ENCODE measurements at places on chromosomes 6 and 20.
A peak's percentile ranks its signal among the peaks of the same experiment; 100 is the strongest.

- DNase-seq = no peak
Measured at GRCh38 chr20:37697314-37697713, 3.5 kb downstream of the CTNNBL1 start.

- DNase-seq = no peak
Measured at GRCh38 chr6:156952401-156952800, 175.2 kb downstream of the ARID1B start.

GRCh38 chr6:154408891-154409500 is 52.4 kb upstream of the IPCEF1 start:
- no peak for DNase-seq

DNA sequence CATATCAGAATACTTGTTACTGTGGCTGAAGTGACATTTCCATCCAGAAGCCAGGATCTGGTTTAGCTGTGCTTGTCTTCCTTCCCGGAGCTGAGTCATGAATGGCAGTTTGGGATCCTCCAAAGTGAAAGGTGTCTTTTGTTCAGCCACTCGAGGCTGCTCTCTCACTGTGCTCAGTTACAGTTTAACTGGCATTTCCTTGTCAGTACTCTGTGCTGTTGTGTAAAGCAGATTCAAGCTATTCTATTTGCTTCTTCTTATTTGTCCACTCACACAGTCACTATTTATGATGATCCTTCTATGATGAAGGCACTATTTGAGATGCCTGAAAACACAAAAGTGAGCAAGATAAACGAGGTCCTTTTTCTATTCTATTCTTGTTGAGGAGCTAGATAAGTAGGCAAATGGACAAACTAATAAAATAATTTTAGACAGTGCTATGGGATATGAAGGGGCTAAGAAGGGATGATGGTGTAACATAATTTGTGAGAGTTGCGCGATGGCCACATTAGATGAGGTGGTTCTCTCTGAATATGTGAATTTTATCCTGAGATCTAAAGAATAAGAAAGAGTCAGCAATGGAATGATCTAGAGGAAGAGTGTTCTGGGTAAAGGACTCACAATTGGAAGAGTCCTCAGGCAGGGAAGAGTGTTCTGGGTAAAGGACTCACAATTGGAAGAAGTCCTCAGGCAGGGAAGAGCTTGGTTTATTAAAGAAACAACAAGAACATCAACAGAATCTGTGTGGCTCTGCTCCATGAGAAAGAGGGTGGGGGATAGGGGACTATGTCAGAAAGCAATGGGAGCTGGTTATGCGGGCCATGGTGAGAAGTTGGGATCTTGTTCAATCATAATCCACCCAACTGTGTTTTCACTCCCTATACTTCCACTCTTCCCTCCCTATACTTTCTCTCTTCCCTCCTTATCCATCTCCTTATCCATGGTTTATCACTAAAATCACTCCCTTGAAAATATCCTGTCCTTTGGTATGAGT is 40.1 kb downstream of the CYP24A1 start:
- no peak for DNase-seq

GRCh38 chr20:25012616-25013189 is 20.2 kb upstream of the APMAP start:
- DNase-seq = no peak

- no peak for DNase-seq
Measured at GRCh38 chr6:78390066-78390465, 477.3 kb upstream of the IRAK1BP1 start.

DNA sequence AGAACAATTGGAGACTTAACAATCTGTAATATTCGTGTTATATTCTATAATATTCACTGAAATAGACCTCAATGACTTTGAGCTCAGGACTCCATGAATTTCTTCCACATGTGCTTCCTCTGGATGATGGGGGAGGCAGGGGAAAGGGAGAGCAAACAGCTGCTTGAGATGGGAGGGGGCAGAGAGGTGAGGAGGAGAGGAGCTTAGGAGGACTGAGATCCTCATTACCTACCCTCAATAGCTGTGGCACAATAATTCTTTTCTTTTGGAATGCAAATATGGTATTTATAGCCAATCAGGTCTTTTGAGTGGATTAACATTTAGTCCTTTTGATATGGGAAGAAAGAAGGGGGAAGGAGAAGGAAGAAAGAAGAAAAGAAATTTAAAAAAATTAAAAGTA is 64.1 kb upstream of the ZNF217 start:
- no peak for DNase-seq

- no peak for DNase-seq
Measured at GRCh38 chr6:114323784-114324183, 19.0 kb downstream of the HS3ST5 start.

GRCh38 chr6:132525866-132526265 is 12.2 kb upstream of the TAAR9 start:
- DNase-seq = no peak

- DNase-seq = no peak
Measured at GRCh38 chr6:12010635-12011275, 1.4 kb upstream of the HIVEP1 start.

GRCh38 chr20:37969949-37970855 is 63.1 kb downstream of the TTI1 start:
- DNase-seq = no peak

DNA sequence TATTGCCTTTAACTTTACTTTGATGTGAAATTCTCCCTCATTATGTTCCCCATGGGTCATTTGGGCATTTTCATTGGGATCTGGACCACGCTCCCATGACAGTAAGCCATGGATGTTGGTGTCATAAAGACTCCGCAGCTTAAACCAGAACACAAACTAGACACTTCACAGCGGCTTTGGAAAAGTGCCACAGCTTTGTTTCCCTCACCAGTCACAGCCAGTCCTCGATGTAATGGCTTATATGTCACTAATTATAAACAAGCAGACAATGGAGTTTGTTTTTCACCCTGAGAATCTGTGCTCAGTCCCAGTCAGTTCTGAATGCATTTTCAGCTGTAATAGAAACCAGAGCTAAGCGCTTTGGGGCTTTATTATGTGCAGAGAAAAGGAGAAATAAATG is 23.2 kb upstream of the DAAM2 start:
- no peak for DNase-seq

DNA sequence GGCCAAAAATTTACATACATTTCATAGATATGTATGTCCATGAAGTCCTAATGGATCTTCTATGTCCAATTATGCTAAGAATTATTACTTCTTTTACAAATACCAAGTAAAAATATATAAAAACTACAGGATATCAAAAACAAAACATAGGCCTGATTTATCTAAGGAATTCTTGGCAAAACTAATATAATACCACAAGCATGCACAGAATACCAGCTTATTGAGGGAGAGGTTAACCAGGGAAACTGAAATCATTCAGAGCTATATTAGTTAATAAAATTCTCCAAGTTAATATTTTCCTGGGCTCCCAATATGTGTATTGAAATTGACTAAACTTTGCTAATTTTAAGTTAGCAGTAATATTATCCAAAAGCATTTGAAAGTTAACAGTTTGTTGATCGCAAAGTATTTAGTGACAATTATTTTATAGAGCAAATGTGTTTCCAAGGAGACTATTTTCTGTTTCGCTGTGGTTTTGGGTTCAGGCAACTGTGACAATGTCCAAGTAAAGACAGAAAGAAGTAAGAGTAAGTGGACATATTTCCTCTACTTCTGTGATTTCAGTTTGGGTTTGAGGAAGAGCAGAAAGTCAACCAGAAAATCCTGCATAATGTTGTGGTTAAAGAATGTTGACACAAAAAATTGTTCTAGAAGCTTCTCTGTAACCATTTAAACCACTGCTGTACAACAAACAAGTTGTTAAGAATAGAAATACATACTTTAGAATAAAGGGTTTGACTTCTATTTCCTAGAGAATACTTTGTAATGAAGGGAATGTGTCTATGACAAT is 167.4 kb downstream of the COL21A1 start:
- no peak for DNase-seq

- DNase-seq = no peak
Measured at GRCh38 chr6:134614606-134615485, 296.9 kb upstream of the SGK1 start.

DNA sequence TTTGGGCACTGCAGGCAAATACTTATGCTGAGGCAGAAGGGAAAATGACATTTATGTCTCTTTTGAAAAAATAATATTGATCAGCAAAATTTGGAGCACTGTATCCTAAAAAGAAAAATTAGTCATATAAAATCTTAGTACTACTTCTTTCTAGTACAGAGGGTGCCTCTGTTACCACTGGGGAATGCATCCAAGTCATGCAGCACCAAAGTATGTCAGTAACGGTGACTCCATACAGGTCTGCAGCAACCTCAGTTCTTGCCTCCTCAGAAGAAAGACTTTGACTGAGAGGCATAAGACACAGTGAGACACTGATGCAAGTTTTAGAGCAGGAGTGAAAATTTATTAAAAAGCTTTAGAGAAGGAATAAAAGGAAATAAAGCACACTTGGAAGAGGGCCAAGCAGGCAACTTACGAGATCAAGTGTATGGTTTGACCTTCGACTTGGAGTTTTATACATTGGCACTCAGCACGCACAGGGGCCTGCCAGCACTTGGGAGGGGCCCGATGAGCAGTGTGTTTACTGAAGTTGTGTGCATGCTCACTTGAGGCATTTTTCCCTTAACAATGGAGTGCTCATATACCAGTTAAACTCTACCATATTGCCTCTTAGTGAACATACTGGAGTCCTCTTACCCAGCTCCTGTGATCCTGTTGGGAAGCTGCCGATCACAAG is 1244.8 kb downstream of the EPHA7 start:
- no peak for DNase-seq

GRCh38 chr6:33776186-33776585 is 12.7 kb downstream of the LEMD2 start:
- no peak for DNase-seq

GRCh38 chr20:34215711-34216381 is 25.4 kb upstream of the ASIP start:
- DNase-seq = peak; percentile 72

- no peak for DNase-seq
Measured at GRCh38 chr6:128929869-128930268, 46.9 kb downstream of the LAMA2 start.

- DNase-seq = peak; percentile 37
Measured at GRCh38 chr20:4811661-4812181, 90.0 kb downstream of the PRND start.

DNA sequence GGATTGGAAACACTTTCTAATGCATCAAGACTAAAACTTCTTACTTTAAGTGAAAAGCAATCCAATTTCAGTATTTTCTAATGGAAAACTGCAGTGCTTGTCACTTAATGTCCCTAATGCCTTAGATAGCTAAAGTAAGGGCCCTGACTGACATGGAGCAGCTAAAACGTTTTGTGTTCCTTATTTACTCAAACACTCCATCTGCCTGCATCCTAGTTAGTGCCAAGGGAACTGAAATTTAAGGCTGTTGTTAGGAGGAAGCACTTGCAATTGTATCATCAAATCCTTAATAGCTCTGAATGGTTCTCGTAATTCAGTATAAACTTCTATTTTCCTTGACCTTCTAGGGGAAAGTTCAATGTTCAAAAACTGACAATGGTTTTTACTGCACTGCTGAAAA is 127.4 kb downstream of the GJA10 start:
- no peak for DNase-seq

DNA sequence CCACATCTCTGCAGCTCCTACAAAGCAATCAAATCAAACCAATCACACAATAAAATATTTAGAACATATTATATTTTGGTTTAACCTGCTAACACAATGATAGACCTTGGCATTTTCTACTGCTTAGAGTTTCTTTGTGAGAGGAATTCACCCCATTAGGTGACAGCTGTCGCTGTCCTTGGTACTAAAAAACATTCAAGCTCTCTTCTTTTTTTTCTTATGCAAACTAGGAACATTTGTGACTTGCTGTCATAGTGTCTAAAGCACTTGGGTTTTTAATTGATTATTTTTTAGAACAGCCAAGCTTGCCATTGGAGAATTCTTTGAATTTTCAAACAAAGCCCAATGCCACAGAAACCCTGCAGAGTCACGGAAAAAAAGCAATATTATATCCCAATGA is 46.4 kb downstream of the CNR1 start:
- DNase-seq = no peak

DNA sequence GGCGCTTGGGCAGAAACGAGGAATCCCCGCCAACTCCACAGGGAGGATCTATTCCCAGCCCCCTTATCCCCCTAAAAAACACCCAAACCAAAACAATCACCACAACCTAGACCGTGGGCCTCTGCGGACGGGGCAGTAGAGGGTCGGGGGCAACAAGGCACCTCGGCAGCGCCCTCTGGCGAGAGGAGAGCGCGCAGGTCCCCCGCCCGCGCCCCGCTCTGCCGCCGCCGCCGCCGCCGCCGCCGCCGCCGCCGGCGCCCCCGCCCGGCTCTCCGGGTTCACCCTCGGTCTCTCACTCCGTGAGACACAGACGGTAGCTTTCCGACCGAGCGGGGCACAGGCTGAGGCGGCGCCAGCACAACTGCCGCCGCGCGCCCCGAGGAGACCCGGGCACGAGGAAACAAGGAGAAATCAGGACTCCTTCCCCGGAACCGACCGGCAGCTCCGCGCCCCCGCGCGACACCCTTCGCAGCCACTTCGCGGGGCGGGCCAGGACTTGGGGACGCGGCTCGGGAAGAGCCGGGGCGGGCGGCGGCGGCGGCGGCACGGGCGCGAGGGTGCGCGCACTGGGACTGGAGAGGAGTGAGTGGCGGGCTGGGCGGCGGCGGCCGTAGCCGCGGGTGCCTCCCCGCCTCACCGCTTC is at the start of gene SLC35F1:
SLC35F1 (plus strand) TSS at position 307 of the 643 bp plus-strand sequence.
- DNase-seq = peak; percentile 21

GRCh38 chr6:167738386-167738785 is 88.3 kb upstream of the AFDN start:
- no peak for DNase-seq

DNA sequence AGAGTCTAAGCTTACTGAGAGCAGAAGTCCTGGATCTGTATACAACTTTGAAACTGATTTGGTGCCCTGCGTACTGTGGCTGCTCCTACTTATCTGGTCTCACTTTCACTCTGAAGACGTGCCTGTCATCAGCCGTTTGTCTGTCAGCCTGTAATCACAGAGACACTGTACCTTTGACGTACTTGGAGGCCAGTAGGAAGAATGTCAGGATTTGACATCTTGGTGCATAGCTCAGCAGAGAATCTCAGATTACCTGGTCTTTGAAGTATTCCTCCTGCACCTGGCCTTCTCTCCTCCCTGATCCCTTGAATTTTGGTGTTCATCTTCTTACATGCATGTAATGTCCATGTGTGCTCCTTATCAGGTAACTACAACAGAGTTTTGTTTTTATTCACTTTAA is 37.7 kb downstream of the DSE start:
- no peak for DNase-seq

- no peak for DNase-seq
Measured at GRCh38 chr20:54184071-54184470, 10.3 kb upstream of the CYP24A1 start.

- no peak for DNase-seq
Measured at GRCh38 chr6:122620902-122621301, 10.7 kb downstream of the PKIB start.
